ENCODE measurements at places on chromosomes 5 and 9.

GRCh38 chr5:38615042-38615441 is 58.6 kb upstream of the LIFR start:
- DNase-seq, result no peak

DNA sequence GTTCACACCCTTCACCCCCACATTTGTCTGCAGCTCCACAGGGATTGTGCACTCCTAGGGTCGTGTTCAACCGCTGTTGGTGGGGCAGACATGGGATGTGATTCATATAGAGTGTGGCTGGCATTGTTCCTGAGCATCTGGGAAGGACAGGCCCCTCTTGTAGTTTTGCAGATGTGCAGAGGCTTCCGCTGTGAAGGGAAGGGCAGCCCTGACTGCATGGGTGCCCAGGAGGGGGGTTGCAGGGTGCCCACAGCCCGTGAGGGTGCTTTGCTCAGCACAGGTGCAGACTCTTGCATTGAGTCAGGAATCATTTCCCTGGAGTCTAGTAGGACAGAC is 30.2 kb upstream of the PITX1 start:
- DNase-seq, result no peak

DNA sequence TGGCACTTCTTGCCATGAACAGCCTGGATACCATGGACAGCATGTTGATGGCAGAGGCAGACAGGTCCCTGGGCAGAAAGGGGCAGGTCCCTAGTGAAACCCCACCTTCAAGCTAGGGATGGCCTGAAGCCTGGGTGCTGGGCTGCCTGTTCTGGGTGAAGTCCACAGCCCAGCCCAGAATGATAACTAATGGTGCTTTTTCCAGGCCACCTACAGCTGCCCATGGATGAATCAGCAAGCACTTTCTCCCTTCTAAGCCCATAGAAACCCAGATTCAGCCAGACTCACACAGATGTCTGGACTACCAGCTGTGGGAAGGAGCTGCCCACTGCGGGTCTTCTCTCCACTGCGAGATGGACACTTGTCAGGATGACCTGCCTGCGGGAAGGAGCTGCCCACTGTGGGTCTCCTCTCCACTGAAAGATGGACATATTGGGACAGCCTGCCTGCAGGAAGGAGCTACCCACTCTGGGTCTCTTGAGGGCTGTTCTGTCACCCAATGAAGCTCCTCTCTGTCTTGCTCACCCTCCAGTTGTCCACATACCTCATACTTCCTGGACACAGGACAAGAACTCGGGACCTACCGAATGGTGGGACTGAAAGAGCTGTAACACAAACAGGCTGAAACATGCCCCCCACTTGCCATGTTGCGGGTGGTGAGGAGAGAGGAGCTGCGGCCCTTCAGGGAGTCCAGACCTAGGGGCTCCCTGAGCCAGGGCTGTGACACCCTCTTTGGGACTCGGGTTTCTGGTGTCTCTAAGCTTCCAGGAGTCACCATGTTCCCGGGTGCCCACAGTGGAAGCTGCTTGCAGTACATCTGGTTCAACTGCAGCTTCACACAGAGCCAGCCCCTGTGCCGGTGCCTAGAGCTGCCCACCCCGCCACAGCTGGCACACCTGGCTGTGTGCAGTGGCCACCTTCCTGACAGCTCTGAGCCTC is 60.7 kb upstream of the SYNPO start:
- DNase-seq, result no peak

DNA sequence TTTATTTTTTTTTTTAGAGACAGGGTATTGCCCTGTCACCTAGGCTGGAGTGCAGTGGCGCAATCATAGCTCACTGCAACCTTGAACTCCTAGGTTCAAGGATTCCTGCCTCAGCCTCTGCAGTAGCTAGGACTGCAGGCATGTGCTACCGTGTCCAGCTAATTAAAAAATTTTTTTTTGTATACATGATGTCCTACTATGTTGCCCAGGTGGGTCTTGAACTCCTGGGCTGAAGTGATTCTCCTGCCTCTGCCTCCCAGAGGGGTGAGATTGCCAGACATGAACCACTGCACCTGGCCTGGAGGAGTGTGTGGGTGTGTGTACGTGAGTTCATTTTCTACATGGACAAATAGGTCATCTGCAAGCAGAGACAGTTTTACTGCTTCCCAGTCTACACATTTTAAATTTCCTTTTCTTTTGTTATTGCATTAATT is 33.8 kb downstream of the JMY start:
- DNase-seq, result no peak

- DNase-seq, result no peak
Measured at GRCh38 chr9:81490605-81491331, 198.6 kb downstream of the TLE1 start.

GRCh38 chr9:4501147-4501507 is 10.9 kb downstream of the SLC1A1 start:
- DNase-seq, result no peak

- no peak for DNase-seq
Measured at GRCh38 chr5:180499684-180500083, 5.5 kb downstream of the CNOT6 start.

DNA sequence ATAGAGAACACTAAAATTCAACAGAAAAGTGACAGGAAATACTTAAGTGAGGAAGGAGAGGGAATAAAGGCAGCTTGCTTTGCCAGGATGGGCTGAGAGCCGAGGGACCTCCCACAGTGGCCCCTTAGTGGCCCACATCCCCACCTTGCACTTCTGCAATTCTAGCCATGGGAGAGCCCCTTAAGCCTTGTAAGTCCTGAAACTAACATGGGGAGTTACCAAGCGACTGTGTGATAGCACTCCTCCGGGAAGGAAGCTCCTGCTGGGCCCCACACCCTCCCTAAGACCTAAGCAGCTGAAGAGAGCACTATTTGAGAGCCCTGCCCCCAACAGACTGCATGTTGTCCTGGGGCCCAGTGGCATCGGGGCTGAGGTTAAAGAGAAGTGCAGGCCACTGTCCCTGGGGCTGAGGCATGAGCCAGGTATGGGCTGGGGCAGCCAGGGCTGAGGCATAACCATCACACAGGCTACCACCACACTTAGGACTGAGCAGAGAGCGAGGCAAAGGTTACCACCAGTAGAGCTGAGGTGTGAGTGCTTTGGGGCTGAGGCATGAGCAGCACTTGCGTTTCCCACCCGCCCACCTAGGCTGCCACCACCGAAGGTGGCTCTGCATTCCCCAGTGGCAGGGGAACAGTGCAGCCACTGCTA is 301.8 kb upstream of the TRPC7 start:
- no peak for DNase-seq

DNA sequence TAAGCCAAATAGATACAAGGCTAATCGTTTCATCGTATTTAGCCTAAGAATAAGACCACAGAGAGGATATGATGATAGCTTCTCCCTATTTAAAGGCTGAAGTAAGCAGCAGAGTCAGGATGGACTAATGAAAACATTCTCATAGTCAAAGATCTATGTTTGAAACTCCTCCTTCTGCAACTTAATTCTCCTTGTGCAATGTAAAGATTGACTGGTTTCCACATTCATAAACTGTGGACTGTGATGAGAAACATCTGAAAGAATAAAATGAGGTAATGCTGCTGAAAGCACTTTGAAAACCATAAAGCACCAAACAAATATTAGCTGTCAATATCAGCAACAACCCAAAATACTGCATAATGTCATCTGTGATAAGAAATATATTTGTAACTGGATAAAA is 361.9 kb downstream of the CSNK1G3 start:
- DNase-seq, result no peak

GRCh38 chr9:2966565-2967300 is 122.8 kb upstream of the PUM3 start:
- no peak for DNase-seq

DNA sequence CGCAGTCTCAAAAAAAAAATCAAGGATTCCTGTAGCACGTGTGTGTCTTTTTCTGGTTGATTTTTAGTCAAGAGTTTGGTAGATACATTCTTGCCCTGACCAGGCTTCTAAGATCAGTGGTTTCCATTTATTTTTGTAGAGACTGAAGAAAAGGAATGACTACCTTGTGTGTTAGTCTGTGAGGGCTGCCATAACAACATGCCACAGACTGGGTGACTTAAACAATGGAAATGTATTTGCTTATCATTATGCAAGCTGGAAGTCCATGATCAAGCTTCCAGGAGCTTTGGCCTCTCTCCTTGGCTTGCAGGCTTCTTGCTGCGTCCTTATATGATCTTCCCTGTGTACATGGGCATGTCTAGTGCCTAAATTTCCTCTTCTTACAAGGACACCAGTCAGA is 127.0 kb downstream of the CCDC192 start:
- no peak for DNase-seq

- no peak for DNase-seq
Measured at GRCh38 chr5:173832386-173832785, 55.8 kb upstream of the CPEB4 start.

- DNase-seq, result no peak
Measured at GRCh38 chr9:99358668-99359067, 136.6 kb downstream of the SEC61B start.

- DNase-seq, result peak; percentile 33
Measured at GRCh38 chr9:125240649-125240999, 519 bp downstream of the HSPA5 start.

DNA sequence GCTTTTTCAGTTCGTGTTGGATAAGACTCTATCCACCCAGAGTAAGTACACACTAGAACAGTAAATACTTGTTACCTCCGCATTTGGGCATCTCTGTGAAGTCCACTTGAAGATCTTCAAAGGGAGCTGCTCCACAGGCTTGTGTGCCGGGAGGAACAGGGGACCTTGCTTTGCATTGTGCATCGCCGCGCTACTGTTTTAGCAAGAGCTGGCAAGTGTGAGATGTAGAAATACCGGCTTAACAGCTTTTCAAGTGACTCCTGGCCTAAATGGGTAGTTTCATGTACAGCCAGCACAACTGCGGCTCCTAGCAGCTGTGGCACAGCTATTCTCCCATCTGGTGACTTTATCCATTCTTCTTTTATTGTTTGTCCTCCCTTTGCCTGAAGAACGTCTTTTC is 8.4 kb upstream of the ZNF354C start:
- DNase-seq, result no peak

DNA sequence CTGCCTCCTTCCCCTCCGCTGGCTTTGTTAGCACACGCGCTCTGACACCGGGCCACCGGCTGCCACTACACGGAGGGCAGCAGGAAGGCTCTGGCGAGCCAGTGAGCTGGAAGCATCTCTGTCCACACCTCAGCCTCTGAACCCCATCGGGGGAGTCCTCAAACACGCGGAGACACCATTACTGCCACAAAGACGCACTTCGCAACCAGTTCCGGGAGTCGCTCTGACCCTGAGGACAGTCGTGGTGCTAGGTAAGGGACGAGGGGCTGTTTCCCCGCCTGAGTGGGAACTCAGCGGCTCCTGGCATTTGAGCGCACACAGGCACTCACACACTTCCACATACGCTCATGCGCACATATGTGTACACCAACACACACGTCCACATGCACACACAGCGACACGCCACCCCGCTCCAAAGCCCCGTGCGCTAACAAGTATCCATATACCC is 160.0 kb downstream of the C9orf152 start:
- DNase-seq, result peak; percentile 4

GRCh38 chr9:98064623-98065392 is 8.3 kb downstream of the NANS start:
- no peak for DNase-seq

- DNase-seq, result no peak
Measured at GRCh38 chr9:16828340-16829281, 41.9 kb downstream of the BNC2 start.

- DNase-seq, result no peak
Measured at GRCh38 chr5:175596761-175597189, 61.1 kb upstream of the HRH2 start.

- no peak for DNase-seq
Measured at GRCh38 chr5:96962540-96962991, 26.7 kb downstream of the LNPEP start.

DNA sequence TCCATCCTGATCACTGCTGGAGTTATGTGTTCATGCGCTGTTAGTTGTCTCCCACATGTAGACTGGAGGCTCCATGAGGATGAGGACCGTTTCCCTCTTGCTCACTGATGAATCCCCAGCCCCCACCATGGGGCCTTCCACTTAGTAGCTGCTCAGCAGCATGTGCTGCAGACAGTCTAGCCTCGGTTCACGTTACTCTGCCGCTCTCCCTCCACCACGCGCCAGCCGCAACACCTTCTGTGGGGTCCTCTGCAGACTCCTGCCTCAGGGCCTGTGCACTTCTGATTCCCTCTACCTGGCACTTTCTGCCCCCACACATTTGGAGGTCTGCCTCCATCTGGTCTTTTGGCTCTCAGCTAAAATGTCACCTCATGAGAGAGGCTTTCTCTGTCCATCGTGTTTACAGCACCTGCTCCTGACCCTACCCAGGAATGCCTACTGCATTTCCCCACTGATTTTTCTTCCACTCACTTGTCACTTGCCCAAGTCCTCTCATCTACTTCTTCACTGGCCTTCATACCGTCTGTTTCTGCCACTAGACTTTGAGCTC is 36.3 kb downstream of the STK10 start:
- DNase-seq, result no peak

DNA sequence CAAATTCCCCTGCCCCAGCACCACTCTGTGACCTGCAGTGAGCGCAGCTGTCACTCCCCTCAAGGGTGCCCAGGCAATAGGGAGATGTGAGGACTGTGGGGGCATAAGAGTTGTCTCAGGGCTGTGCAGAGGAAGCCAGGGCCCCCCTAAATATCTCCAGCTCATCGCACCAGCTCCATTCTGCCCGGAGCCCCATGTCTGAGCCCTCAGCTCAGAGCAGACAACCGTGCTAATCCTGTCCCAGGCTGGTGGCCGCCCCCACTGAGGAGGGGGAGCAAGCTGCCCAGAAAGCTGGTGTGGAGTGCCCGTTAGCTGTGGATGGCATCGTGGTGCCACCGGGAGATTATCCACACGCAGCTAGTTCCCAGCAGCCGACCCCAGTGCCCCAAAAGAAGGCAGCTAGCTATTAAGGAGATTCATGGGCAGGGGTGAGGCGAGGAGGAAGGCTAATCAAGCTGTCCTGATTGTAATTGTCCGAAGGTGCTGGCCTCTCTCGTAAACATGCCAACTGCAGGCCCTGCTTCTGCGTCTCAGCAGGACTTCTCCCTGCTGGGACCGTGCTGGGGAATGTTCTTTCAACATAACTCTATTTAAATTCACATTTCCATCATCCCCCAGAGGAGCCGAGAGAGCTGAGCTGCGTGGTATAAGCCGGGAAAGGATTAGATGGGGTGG is 17.0 kb upstream of the FIBCD1 start:
- no peak for DNase-seq

- no peak for DNase-seq
Measured at GRCh38 chr5:59767211-59767605, 126.3 kb downstream of the PDE4D start.

- DNase-seq, result no peak
Measured at GRCh38 chr5:122842016-122842580, 3.3 kb upstream of the SNX24 start.

DNA sequence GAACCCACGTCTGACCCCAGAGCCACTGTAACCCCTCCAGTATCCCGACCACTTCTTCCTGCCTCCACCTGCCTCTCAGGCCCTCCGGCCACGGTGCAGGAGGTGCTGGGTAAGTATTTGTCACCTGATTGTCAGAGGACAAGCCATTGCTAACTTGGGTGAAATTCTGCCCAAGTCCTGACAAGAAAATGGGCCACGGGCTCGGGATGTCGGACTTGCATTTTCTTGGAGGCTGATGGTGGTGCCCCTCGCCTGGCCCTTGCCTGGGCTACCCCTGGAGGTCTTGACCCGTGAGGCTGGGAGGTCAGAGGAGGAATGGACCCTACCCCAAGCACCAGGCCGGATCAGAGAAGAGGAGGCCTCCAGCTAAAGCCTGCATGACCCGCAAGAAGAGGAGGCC is 149.7 kb upstream of the COL5A1 start:
- no peak for DNase-seq
